ENCODE measurements at places on chromosomes 2 and 18. TPM values are rescaled to one million over a fixed set of nuclear protein-coding genes. Genes with fewer than 3 reads are reported as not detected.
A peak's percentile ranks its signal among the peaks of the same experiment; 100 is the strongest.

COL4A3 gene
- total RNA-seq, result 3.7 TPM

SPHKAP gene
- total RNA-seq, result not detected

B3GNT7 gene
- 5.3 TPM for total RNA-seq

NPPC gene
- 0.66 TPM for total RNA-seq

DNA sequence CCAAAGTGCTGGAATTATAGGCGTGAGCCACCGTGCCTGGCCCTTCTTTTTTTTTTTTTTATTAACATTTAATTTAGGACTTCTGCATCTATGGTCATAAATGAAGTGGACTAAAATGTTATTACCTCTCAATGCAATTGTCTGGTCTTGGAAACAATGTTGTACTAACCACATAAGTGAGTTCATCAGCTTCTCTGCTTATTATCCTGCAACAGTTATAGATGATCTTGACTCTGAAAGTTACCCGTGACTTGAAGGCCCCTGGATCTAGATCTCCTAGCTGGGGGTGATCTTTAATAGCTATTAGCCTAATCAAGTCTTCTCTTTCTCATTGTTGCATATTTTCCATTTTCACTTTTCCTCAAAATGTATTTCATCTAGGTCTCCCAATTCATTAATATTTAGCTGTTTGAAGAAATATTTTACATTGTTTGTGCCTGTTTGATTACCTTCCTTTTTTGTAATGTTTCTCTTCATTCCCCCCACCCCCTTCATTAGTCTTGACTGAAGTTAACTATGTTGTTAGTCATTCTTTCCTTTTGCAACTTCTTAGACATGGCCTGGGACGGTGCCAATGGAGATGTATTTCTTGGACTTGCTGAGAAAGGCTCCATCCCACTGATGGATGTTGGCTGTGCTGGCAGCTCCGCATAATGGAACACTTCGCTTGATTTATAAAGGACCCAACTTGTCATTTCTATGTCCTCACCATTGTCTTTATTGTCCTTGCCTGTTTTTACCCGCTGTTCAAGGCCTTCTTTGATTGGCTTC is 141.6 kb upstream of the RIOK3 start:
- DNase-seq, result no peak

DNA sequence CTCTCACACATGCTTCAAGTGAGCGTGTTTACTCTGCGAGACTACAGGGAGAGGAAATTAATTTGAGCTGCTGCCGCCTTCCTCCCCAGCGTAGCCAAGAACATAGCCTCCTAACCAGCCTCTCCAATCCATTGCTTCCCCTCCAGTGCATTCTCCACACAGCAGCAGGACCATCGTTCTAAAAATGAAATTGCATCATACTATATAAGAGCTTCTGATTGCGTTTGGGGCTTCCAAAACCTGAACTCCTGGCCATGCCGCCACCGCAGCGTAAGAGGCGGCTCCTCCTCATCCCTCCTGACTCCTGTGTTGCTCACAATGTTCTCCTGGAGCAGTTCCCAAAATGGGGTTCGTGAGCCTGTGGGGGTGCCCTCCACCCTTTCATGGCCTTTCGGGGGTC is 142.1 kb downstream of the MYT1L start:
- no peak for DNase-seq

DNA sequence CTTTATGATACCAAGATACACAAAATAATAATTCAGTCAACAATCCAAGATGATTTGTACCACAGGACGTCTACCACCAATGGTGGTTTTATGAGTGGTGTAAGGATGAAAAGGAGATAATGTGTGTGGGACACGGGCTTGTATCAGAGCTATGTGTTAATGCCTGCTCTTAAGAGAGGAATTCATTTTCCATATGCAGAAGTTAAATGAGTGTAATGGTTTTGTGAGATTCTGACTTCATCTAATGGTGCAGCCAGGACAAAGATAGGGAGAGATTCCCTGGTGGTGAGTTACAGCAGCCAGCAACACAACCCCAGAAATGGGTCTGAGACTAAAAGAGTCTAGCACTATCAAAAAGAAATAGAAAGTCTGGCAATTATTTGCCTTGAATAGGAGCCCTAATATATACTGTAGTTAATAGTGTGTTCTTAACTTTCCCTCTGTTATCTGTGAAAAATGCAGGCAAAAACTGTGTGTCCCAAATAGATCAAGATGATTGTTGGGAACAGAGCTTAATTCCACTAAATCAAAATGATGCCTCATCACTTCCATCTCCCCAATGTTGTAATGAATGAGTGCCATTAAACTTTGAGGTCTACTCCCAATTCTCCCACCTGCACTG is 455.0 kb upstream of the TCF4 start:
- no peak for DNase-seq

DNA sequence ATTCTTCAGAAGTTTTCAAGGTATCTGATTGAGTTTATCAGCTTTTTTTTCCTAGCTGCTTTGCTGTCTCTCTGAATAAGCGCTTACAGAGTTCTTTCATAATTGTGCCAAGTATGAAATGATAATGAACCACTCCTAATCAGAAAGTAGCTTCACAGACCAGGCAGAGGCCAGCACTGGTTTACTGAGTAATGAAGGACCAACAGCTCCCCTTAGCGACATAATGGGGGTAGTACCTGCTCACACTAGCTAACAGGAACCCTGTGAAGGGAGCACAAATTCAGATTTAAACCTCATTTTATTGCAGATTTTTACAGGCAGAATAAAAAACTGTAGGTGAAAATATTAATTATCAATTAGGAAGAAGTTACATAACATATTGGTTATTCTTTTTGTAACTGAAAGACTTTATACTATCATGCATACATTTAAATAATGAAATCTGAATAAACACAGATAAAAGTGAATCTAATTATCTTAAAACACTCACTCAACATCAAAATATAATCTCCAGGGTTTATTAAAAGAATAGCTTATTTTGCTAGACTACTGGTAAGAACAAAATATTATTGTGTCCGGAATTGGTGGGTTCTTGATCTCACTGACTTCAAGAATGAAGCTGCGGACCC is 53.7 kb upstream of the LRRC30 start:
- no peak for DNase-seq

GRCh38 chr2:240413813-240414429 is 21.5 kb upstream of the GPC1 start:
- DNase-seq, result no peak

GRCh38 chr2:106358521-106358920 is 109.7 kb downstream of the RGPD3 start:
- DNase-seq, result no peak

- no peak for DNase-seq
These were observed 109.7 kb downstream of the NOL4 start for GRCh38 chr18:34114996-34115395.

DNA sequence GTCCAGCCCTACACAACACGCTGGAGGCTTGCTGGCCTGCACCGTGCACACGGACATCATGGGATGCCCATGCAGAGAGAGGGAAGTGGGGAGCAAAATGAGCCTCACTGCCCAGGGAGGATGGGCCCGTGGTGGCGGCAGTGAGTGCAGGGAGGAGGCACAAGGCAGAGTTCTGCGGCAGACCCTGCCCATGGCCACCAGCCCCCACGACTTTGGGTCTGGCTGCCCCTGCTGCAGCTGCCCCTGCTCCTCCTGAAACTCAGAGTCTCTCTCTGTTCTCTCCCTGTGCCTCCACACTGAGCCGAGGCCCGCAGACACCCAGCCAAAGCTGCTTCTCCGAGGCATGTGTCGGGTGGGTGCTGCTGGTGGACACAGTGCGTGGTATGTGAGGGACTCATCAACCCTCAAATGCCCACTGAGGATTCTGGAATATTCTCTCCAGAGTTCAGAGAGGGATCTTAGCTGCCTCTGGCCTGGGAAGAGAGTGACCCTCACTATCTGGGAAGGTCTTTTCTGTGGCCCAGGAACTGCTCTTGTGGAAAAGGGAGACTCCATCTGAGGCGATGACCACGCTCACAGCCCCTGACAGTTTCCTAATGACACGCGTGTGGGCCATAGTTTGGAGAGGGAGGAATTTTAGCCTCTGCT is 45.1 kb upstream of the HPCAL1 start:
- DNase-seq, result peak; percentile 28

GRCh38 chr2:12709207-12709522 is 7.6 kb upstream of the TRIB2 start:
- no peak for DNase-seq

DNA sequence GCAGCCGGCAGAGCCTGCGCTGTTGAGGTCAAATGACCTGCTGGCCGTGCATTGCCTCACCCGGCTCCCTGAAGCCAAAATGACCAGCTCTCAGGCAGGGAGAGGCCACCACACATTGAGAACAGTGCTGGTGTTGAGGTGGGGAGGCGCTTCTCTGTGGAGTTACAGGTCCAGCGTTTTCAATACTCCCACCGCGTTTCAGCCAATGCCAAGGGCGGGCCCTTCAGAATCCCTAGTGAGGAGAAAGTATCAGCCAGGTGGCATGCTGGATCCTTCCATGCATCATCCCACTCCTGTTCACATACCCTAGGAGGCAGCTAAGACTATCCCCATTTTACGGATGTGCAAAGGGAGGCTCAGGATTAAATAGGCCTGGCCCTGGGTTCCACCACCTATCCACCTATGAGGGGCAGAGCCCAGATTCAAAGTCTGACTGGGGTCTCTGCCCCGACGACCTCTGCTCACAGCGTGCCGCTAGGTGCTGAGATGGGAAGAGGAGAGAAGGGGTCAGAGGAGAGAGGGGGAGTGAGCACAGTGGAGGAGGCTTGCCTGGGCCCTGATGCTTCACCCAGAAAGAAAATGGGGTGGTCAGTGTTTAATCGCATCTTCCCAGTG is 137.6 kb upstream of the ID2 start:
- DNase-seq, result no peak

DNA sequence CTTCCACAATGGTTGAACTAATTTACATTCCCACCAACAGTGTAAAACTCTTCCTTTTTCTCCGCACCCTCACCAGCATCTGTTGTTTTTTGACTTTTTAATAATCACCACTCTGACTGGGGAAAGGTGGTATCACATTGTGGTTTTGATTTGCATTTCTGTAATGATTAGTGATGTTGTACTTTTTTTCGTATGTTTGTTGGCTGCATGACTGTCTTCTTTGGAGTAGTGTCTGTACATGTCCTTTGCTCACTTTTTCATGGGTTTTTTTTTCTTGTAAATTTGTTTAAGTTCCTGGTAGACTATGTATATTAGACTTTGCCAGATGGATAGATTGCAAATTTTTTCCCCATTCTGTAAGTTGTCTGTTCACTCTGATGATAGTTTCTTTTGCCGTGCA is 574.8 kb downstream of the KCNJ3 start:
- DNase-seq, result no peak

- DNase-seq, result peak; percentile 64
These were observed 96.0 kb downstream of the INHBB start for GRCh38 chr2:120441744-120442471.

DNA sequence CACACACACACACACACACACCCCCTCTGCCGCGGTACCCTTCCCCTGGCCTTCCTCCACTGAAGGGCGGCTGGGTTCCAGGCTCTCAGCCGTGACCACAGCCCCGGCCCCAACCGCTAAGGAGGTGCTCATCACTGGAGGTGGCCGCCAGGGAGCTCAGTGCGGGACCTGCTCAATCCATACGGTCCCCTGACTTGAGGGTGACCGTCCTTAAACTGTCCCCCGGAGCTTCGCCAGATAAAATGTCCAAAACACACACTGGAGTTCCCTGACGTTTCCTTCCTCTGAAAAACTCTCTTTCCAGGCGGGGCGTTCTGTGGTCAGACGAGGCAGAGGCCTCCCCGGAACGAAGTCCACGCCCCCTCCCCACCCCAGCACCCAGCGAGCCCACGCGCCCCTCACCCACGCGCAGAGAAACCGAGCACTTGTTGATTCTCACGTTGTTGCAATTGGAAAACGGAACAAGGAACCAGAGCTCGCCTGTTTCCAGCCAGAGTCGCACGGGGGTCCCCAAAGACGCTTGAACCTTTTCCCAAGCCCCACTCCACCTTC is 1.4 kb downstream of the MBP start:
- no peak for DNase-seq

DNA sequence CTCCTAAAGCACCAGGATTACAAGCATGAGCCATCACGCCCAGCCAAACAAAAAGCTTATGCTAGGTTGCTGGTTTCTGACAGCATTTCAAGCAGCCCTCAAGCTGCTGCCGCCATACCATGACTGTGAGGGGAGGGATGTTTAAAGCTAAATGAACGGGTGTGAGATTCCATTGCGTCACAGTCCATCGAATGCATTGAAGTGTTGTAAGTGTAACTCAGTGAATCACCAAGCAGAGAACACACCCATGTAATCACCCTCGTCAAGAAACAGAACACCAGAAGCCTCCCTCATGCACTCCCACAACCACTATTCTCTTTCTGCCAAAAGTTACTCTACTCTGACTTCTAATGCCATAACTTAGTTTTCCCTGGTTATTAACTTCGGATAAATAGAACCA is 32.8 kb upstream of the MC5R start:
- no peak for DNase-seq

DNA sequence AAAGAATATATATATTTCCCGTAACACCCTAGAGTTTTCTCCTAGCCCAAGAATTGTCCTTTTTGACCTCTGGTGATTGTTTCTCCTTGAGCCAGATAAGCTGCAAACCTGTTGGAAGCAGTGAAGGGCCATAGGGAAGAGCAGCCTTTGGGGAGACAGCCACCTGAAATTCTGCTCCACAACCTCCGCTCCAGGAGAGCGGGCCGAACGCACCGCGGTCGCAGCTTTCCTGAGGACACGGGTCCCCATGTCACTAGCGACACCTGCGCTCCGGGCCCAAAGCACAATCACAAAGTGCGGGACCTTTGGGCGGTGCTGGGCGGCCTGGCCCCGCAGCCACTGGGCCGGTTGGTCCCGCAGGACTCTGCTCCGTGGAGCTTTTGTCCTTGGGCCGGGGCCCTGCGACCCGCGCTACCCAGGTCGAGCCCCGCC is 557 bp upstream of the DSG2 start:
- no peak for DNase-seq

GRCh38 chr18:56330366-56331110 is 307.9 kb downstream of the TXNL1 start:
- no peak for DNase-seq

DNA sequence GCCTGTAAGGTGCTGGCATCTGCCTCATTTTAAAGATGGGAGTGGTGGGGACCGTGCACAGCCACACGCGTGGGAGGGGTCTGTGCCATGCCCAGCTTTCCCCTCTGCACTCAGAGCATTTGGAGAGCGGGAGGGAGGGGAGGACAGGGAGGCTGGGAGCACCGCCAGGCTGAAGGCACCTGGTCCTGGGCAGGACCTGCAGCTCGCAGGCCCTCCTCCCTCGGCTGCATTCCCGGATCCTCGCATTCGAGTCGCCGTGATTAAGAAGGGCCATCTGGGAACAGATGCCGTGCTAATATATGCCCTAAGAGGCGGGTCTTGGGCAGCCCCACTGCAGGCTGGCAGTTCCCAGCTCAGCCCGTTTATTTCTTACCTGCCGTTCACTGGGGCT is 84.0 kb downstream of the PTGR3 start:
- DNase-seq, result no peak

DNA sequence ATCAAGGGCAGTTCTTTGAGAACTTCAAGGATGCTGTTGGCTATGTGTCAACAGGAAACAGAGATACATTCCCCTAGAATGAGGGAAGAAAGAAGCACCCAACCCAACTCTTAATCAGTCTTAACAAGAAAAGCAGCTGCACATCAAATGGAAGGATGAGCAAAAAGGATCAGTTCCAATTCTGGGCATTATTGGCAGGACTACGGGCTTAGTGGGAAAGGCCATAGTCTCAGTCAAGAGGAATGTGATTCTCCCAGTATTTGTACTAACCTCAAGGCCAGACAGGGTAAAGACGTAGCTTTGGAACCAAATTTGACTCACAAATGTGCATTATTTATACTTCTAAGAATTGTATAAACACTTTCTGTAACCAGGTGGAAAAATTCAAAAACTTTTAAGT is 18.2 kb downstream of the BMP10 start:
- no peak for DNase-seq
